Activated naive CD8-positive, alpha-beta T cell treated with anti-CD3 and anti-CD28 coated beads for 36 hours (primary cell): ENCODE measurements at places on chromosomes 12 and 14. TPM values are rescaled to one million over a fixed set of nuclear protein-coding genes. Genes with fewer than 3 reads are reported as not detected.

The KSR2 gene
- total RNA-seq: not detected

The ANKS1B gene
- not detected for total RNA-seq

The ANO2 gene
- not detected for total RNA-seq

The HIF1A gene
- 158 TPM for total RNA-seq

The SLCO1B1 gene
- not detected for total RNA-seq

The NPFF gene
- not detected for total RNA-seq

The AHNAK2 gene
- not detected for total RNA-seq

The SMOC1 gene
- not detected for total RNA-seq

The ITGA7 gene
- 3.3 TPM for total RNA-seq

The OTUB2 gene
- 0.48 TPM for total RNA-seq

The GALNT8 gene
- total RNA-seq: 0.08 TPM

The IL26 gene
- 0.21 TPM for total RNA-seq

The FOXN4 gene
- not detected for total RNA-seq

The C12orf57 gene
- total RNA-seq: 203 TPM

The GNB3 gene
- total RNA-seq: 0.10 TPM

The TBX3 gene
- not detected for total RNA-seq

The TNFAIP2 gene
- 0.85 TPM for total RNA-seq

The ITGB7 gene
- total RNA-seq: 105 TPM

The KLRF2 gene
- total RNA-seq: not detected

The TSPAN19 gene
- total RNA-seq: not detected

The SERPINA12 gene
- total RNA-seq: not detected

The ZNF891 gene
- 1.4 TPM for total RNA-seq

The IL22 gene
- total RNA-seq: 0.31 TPM

The ARMH4 gene
- not detected for total RNA-seq

The NRL gene
- 1.8 TPM for total RNA-seq

The ADSS1 gene
- 1.7 TPM for total RNA-seq

The CNTN1 gene
- not detected for total RNA-seq

The RFX4 gene
- not detected for total RNA-seq

The NDRG2 gene
- 4.9 TPM for total RNA-seq

The OR4E2 gene
- not detected for total RNA-seq

The GCN1 gene
- total RNA-seq: 146 TPM

The KRT6C gene
- not detected for total RNA-seq

The HAL gene
- total RNA-seq: 0.56 TPM

The HOXC13 gene
- total RNA-seq: not detected

The PLEKHH1 gene
- total RNA-seq: 2.4 TPM

The TMTC1 gene
- total RNA-seq: not detected

The SIX4 gene
- total RNA-seq: not detected

The TPPP2 gene
- not detected for total RNA-seq

The SLC7A7 gene
- 0.56 TPM for total RNA-seq

The EID3 gene
- total RNA-seq: 5.7 TPM

The EFS gene
- not detected for total RNA-seq

The TAS2R10 gene
- total RNA-seq: not detected

The NINJ2 gene
- total RNA-seq: 1.4 TPM

The SOCS2 gene
- 25.8 TPM for total RNA-seq

The ABCD4 gene
- 36.9 TPM for total RNA-seq
